ENCODE measurements at places on chromosomes 7 and 10.

DNA sequence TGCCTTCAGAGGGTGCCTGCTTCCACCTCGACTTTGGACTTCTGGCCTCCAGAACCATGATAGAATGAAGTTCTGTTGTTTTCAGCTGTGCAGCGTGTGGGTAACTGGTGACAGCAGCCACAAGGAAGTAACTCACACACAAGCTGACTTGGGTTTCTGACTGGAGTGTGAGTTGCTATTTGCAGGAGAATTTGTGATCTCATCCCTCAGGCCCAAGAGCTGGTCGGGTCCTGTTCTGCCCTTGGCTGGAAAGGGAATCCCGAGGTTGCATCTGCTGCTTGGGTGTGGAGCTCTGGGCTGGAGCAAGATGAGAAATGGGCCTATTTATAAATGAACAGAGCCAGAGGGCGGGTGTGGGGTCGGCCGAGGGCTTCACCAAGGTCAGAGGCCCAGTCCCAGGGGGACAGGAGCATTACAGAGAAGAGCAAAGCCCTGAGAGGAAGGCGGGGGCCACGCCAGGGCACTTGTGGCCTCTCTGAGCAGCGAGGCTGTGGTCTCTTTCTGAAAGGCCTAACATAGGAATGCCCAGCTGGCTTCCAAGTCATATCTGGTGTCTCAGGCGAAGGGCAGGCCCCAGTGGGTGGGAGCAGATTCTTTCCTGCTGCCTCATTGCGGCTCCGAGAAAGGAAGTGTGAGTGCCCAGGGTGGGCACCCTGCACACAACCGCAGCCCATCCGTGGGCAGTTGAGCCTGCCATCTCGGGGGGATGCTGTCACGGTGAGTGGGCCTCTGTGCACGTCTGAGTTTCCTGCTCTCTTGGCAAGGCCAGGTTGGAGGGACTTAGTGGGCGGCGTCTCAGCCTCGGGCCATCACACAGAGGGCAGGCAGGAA is 26.5 kb upstream of the C10orf71 start:
- DNase-seq, result no peak

DNA sequence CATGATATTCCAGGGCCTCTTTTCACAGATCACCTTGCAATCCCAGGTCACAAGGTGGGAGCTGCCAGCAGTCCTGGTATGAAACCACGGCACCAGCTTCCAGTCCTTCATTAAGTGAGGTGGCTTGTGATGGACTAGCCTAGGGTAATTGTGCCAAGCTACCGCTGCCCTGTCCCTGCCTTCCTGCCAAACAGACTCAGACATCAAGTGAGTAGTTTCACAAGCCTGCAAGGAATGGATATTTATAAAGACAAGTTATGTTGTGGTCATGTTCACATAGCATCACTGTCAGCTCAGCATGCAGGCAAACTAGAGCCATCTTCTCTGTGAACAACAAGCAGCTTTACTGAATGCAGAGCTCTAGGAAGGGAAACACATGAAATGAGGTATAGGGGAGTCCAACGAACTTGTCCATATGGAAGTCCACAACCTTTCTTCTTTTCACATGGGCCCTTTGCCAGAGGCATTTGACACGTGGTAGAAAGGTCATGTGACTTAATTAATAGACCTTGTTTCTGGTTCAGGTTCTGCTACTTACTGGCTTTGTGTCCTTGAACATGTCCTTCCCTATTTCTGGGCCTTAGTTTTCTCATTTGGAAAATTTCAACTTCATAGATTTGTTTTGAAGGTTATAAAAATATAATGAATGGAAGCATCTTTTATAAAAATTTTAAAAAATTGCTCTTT is 1061.2 kb downstream of the KCNMA1 start:
- no peak for DNase-seq

DNA sequence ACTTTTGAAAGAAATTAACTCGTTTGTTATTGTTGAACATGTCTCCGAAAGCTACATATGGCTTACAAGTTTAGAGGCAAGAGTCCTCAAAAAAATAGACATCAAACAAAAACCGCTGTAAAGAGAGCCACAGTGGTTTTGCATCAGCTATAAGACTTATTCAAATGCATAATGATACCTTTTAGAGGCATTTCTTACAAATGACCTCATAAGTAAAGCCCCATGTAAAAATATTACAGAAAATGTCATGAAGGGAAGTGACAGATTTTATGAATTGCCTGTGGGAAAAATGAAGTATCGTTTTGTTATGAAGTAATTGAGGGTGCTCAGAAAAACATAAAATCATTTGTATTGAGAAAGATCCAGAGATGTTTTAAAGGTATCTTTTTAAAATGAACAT is 598.0 kb downstream of the NXPH1 start:
- DNase-seq, result no peak

GRCh38 chr10:133159950-133160825 is at the start of gene KNDC1:
Gene KNDC1 (plus strand): TSS chr10:133160219. CDS start chr10:133160468, 249 bp downstream.
- DNase-seq, result no peak

GRCh38 chr10:1347962-1348772 is 292.0 kb downstream of the WDR37 start:
- no peak for DNase-seq

Measured in stimulated activated CD4-positive, alpha-beta T cell treated with anti-CD3 and anti-CD28 coated beads, Interleukin-2, amount 100 ng/mL, for 4 hours (primary cell).